GM13977 (cell line): ENCODE measurements at places on chromosomes 3 and 15.

- DNase-seq: no peak
These were observed 272.4 kb downstream of the THRB start for GRCh38 chr3:24222165-24222805.

DNA sequence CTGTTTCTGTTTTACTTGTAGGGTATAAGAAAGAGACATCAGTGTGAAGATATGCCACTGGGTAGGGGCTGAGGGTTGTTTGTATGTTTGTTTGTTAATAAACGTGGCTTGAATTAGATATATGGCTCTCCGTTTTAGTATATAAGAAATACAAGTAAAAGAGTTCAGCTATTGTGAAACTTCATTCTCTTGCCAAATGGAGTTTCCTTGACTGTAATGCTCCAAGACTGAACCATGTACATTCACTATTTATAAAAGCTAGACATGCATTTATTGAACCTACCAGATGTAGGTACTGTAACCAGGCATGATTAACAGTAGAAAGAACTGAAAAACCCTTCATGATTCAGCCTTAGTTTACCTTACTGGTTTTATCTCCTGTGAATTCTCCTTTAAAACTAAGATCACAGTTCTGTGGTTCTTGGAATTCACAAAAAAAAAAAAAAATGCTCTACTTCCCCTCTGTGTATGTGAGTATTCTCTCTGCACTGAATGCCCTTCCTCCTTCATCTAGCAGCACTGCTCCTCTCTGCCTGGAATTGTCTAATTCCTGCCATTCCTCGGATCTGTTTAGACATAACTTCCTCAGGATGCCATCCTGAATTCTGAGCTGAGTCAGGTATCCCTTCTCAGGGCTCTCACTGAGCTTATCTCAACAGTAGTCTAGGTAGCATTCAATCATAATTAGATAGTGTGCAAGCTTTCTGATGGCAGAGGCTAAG lies 504.4 kb downstream of the FHIT start:
- no peak for DNase-seq

- DNase-seq: no peak
These were observed 118.0 kb downstream of the CHSY1 start for GRCh38 chr15:101133751-101134261.

DNA sequence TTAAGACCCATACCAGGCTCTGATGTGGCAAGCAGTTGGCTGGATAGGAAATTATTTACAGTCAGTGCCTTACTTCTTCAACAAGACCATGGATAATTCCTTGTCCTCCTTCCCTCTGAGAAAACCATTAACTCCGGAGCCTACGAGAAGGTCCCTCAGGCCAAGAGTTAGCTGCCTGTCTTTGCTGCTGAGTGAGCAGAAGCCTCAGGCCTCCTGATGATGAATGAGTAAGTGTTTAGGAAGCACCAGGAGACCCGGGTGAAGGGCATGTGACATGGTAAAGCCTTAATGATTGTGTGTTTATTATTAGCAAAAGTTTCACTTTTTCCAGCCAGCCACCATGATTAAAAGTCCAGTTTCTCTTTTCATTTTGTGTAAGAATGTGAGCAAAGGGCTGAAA lies 174.9 kb upstream of the TOPAZ1 start:
- DNase-seq: no peak

- no peak for DNase-seq
These were observed 20.3 kb downstream of the PLSCR2 start for GRCh38 chr3:146449076-146449475.

GRCh38 chr3:22176911-22177310 lies 425.9 kb upstream of the ZNF385D start:
- DNase-seq: no peak

GRCh38 chr3:73656241-73656890 lies 31.6 kb upstream of the PDZRN3 start:
- DNase-seq: no peak

- DNase-seq: no peak
These were observed 53.6 kb downstream of the PAK2 start for GRCh38 chr3:196793246-196793645.
